Muscle of leg (tissue), 16 donors: ENCODE measurements at places on chromosomes 1 and 21.

GRCh38 chr1:2377751-2378440 lies 13.5 kb downstream of the MORN1 start:
- DNase-seq, result no peak
- peak overlapping the region; percentile 9 for H3K27ac ChIP-seq
- H3K4me3 ChIP-seq, result no peak overlapping the region
- H3K4me1 ChIP-seq, result peaks cover 57% of the 10 kb centered on the region
- no peaks in the 10 kb centered on the region for H3K27me3 ChIP-seq
- no peaks in the 10 kb centered on the region for H3K36me3 ChIP-seq

GRCh38 chr1:157193702-157194391 lies 55.7 kb upstream of the ETV3 start:
- H3K27me3 ChIP-seq, result peaks cover 33% of the 10 kb centered on the region
- H3K36me3 ChIP-seq, result no peaks in the 10 kb centered on the region
- peak; percentile 28 for DNase-seq
- no peak overlapping the region for H3K27ac ChIP-seq
- no peak overlapping the region for H3K4me3 ChIP-seq

- no peak overlapping the region for H3K4me3 ChIP-seq
- peaks cover 24% of the 10 kb centered on the region for H3K4me1 ChIP-seq
- H3K27me3 ChIP-seq, result no peaks in the 10 kb centered on the region
- peak; percentile 25 for DNase-seq
- H3K36me3 ChIP-seq, result peaks cover 16% of the 10 kb centered on the region
- H3K27ac ChIP-seq, result no peak overlapping the region
These were observed 5.2 kb downstream of the CCN1 start for GRCh38 chr1:85585799-85586198.

GRCh38 chr1:50779801-50780200 lies 180.3 kb downstream of the FAF1 start:
- H3K4me1 ChIP-seq, result no peaks in the 10 kb centered on the region
- no peak overlapping the region for H3K4me3 ChIP-seq
- H3K36me3 ChIP-seq, result peaks cover 8% of the 10 kb centered on the region
- no peak overlapping the region for H3K27ac ChIP-seq
- peak; percentile 5 for DNase-seq
- no peaks in the 10 kb centered on the region for H3K27me3 ChIP-seq

DNA sequence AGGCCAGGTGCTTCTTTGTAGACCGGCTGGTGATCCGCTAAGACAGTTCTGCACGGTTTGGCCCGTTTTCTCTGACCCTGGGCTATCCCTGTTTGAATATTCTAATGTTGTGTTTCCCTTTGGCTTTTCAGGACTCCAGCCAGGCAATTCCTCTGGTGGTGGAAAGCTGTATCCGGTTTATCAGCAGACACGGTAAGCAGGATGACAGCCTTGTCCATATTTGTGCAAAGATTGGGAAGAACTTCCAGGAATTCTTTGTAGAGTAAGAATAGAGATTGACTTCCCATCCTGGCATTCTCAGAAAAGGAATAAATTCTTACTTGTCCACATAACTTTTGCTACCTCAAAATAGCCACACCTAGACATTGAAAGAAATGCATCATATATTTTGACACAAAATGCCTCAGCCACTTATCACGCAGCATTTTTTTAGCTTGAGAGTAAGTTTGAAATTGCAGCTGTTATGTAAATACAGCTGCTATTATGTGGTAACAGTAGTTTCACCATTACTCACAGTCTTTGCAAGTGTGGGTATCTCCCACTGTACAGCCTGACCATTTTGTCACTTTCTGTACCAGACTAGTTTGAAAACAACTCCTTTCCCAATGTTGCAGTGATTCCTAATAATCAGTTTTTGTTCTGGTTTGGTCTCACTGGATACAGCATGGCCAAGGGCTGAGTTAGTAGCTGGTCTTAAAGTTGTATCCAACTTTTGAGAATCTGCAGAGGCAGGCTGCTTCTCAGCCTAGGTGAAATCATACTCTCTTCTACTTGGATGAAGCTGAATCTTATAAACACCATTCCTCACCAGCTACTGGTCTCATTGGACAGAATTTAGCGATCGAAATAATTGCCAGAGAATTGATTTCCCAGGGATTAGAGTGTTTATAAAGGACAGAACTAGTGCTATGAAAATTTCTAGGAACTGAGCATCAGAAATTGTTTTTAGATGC lies 40.0 kb upstream of the IKBKE start:
- no peaks in the 10 kb centered on the region for H3K27me3 ChIP-seq
- peak; percentile 67 for DNase-seq
- H3K4me1 ChIP-seq, result peaks cover 14% of the 10 kb centered on the region
- peaks cover 42% of the 10 kb centered on the region for H3K36me3 ChIP-seq

- no peaks in the 10 kb centered on the region for H3K27me3 ChIP-seq
- H3K4me3 ChIP-seq, result no peak overlapping the region
- no peak for DNase-seq
- peaks cover 11% of the 10 kb centered on the region for H3K4me1 ChIP-seq
These were observed 36.2 kb downstream of the IRF2BP2 start for GRCh38 chr1:234573711-234574299.

DNA sequence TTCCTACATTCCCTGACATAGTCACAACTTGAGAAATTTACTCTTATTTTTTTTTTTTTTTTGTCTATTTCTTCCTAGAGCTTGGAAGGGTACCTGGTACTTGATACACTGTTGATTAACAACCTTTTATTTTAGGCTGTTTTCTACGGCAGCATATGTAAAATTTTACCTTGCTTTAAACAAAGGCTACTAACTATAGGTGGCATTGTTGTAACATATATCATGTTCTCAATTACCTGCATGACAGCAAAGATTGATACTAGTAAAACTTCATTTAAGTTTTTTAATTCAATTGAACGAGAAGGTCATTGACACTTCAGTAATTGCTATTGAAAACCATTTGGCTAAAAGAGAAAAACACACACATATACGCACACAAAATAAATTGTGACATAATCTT lies 238.3 kb upstream of the ESRRG start:
- H3K36me3 ChIP-seq, result no peaks in the 10 kb centered on the region
- no peak overlapping the region for H3K27ac ChIP-seq
- H3K4me1 ChIP-seq, result no peaks in the 10 kb centered on the region
- no peak for DNase-seq
- H3K4me3 ChIP-seq, result no peak overlapping the region

DNA sequence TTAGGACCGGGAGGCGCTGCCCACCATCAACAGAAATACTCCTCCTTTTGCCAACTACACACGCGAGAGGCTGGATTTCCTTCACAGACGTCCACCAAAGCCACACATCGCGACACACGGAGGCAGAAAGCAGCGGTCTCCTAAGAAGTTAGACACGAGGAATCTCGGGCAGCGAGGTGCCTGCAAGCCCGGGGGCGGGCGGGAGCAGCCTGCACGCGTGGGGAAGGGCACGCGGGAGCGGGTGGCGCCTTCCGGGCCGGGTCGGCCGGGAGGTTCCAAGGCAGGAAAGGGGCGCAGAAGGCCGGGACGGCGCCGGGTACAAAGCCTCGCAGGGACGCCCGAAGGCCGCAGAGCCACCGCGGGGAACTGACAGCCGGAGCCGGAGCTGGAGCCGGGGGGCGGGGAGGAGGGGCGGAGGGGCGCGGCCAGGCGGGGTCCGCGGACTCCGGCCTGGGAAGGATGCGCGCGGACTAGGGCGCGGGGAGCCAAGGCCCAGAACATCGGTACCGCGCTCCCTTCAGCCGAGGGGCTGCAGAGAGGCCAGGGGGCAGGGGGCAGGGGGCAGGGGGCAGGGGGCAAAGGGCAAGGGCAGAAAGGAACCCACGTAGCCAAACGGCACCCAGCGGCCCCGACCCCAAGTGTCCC lies 722 bp downstream of the NPHP4 start:
- no peaks in the 10 kb centered on the region for H3K36me3 ChIP-seq
- H3K4me3 ChIP-seq, result peak overlapping the region; percentile 68
- peaks cover 17% of the 10 kb centered on the region for H3K4me1 ChIP-seq
- DNase-seq, result peak; percentile 58

DNA sequence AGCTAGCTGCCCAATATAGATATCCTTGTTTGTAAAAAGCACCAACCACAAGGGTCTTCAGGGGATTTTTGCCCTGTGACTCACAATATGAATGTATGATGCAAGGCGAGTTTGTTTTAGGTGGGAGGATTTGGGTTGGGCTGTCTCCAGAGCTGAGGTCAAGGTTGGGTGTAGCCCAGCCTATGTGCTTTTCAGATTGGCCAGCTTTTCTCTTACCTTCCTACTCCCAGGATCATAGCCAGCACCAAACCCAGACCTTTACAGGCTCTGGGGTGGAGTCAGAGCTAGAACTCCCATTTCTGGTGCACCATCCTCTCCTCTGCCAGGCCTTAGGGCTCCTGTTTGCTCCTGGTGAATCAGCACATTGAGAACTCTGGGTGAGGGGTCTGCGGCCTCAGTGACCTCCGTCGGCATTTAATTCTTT lies 55.6 kb upstream of the GCLM start:
- no peaks in the 10 kb centered on the region for H3K36me3 ChIP-seq
- H3K27ac ChIP-seq, result no peak overlapping the region
- H3K4me1 ChIP-seq, result peaks cover 5% of the 10 kb centered on the region
- no peak overlapping the region for H3K4me3 ChIP-seq
- DNase-seq, result no peak
- no peaks in the 10 kb centered on the region for H3K27me3 ChIP-seq

DNA sequence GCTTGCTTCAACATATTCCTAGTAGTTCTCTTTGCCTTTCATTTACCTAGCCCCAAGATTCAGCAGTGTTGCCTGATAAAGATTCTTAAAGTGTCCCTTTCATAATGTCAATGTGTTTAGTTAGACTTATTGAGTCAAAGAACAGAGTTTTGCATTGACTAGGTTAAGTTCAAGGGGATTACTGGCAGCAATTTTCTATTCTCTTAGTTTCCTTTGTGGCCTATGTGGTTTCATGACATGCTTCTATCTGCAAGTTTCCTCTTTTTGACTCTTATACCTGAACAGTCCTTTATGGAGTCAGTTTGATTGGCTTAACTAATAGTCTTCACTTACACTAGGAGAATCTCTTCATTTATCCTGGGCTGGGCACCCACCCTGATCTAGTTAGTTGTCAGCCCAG lies 151.3 kb downstream of the ADGRL4 start:
- H3K27me3 ChIP-seq, result no peaks in the 10 kb centered on the region
- no peak overlapping the region for H3K4me3 ChIP-seq
- no peaks in the 10 kb centered on the region for H3K36me3 ChIP-seq
- H3K27ac ChIP-seq, result no peak overlapping the region

DNA sequence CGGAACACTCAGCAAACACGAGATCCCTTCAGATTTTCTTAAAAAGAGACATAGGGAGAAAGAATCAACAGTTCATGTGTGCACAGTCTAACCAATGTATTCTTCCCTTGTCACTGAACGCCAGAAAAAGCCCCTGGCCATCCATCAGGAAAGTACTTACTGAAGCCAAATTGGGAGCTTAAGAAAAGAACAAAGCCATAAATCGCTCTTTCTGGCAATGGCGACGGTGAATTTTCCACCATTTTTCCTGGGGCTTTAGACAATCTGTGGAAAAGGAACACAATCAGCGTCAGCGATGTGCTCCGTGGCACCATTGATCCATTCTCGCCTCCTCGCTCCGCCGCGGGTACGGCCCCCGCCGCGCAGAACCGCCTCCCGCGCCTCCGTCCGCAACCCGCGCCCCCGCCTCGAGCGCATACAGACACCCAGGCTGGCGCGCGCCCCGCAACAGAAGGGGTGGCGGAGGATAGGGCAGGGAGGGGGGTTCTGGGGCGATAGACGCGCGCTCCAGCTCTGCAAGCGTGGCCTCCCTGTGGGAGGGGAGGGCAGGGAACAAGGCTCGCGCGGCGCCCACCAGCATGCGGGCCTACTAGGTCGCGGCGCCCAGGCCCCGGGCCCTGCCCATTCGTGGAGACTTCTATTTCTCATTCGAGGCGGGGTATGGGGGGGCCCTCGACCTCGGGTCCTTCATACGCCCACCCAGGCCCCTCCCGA lies 440 bp downstream of the PIGP start:
- peak overlapping the region; percentile 93 for H3K27ac ChIP-seq
- H3K36me3 ChIP-seq, result peaks cover 11% of the 10 kb centered on the region
- H3K4me1 ChIP-seq, result peaks cover 10% of the 10 kb centered on the region
- H3K4me3 ChIP-seq, result peak overlapping the region; percentile 76

- H3K4me1 ChIP-seq, result no peaks in the 10 kb centered on the region
- H3K4me3 ChIP-seq, result no peak overlapping the region
- DNase-seq, result peak; percentile 9
- no peaks in the 10 kb centered on the region for H3K27me3 ChIP-seq
These were observed 75.7 kb upstream of the PKN2 start for GRCh38 chr1:88608139-88608943.

- no peaks in the 10 kb centered on the region for H3K4me1 ChIP-seq
- DNase-seq, result no peak
- no peaks in the 10 kb centered on the region for H3K27me3 ChIP-seq
- H3K4me3 ChIP-seq, result no peak overlapping the region
- H3K36me3 ChIP-seq, result no peaks in the 10 kb centered on the region
These were observed 9.8 kb downstream of the SCMH1 start for GRCh38 chr1:41232305-41232704.
